Activated naive CD4-positive, alpha-beta T cell treated with anti-CD3 and anti-CD28 coated beads, Interleukin-2, amount 10 ng/mL, durations not matched to agents 7 days and 5 days (primary cell): ENCODE measurements at places on chromosomes 3 and 15.
A peak's percentile ranks its signal among the peaks of the same experiment; 100 is the strongest.

- DNase-seq: peak; percentile 92
Observed at GRCh38 chr15:88894348-88894818, 961 bp downstream of the HAPLN3 start.

GRCh38 chr3:58434511-58434910 lies 879 bp upstream of the PDHB start:
- DNase-seq: no peak

DNA sequence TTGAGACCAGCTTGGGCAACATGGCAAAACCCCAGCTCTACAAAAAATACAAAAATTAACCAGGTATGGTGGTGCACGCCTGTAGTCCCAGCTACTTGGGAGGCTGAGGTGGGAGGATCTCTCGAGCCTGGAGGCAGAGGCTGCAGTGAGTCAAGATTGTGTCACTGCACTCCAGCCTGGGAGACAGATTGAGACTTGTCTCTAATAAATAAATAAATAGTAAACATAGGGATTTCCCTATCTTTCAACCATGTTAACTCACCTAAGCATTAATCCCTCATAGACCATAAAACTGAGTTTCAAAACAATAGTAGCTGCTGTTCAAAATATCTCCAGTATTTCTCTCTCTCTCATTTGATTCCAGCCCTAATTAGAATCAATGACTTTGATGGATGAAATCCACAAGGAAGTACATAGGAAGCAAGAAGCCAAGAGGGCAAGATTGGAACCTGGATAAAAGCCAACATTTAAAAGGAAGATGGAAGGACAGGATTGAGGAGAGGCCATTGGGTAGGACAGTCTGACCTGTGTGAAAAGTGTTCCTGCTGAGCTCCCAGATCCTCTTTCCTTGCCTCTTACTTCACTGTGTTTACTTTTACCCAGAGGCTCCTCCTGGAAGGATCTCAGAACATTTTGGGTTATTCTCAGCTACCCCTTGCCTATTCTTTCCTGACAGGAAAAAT lies 12.4 kb upstream of the TTBK2 start:
- no peak for DNase-seq

DNA sequence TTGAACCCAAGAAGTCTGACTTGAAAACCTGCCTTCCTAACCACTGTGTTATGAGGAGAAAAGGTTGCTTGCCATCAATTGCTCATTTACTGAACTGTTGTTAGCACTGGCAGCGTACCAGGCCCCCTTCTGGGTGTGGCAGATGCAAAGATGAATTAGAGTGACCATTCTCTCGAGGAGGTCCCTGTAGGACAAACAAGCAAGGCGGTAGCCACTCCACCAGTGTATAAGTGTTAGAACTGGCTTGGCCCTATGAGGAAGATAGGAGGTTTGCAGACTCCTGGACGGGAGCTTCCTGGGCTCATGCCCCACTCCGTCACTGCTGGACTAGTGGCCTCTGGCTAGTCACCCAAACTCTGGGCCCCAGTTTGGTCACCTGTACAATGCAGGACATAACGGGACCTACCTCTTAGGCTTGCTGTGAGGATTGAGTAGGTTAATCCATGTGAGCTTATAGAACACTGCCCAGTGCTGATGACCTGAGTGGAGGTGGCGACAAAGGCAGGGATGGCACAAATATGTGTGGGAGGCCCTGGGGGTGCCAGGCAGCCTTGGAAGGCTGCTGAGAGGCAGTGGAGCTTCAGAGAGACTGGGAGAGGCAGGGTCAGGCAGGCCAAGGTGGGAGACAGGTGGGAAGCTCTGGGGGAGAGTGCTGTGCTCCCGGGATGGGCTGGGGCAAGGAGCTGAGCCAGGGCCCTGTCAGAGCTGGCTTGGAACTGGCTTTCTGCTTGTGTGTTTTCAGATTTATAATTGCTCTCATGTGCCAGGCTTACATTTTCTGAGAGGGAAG lies 145.9 kb downstream of the DNAJB8 start:
- DNase-seq: no peak

GRCh38 chr3:19702416-19703078 lies 231.5 kb downstream of the EFHB start:
- no peak for DNase-seq

DNA sequence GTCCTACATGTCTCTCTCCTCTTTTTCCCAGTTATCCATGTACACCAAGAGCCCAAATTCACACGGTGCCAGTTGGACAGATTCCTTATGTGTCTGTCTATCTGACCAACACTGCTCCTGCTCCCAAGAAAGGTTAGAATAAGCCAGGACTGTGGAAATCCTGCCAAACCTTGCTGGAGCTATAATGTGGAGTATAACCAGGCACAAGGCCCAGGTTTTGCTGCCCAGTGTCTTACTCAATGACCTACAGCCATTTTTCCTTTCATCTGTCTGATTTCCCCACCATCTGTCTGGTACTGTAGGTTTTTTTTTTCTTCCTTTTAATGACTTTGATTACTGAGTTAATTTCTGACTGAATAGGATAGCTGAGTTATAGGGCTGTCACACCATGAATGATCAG lies 26.5 kb upstream of the MINDY4B start:
- DNase-seq: no peak

GRCh38 chr3:6861625-6862000 lies 698 bp downstream of the GRM7 start:
- DNase-seq: no peak

- DNase-seq: no peak
Observed at GRCh38 chr3:12357456-12357855, 68.6 kb downstream of the PPARG start.

DNA sequence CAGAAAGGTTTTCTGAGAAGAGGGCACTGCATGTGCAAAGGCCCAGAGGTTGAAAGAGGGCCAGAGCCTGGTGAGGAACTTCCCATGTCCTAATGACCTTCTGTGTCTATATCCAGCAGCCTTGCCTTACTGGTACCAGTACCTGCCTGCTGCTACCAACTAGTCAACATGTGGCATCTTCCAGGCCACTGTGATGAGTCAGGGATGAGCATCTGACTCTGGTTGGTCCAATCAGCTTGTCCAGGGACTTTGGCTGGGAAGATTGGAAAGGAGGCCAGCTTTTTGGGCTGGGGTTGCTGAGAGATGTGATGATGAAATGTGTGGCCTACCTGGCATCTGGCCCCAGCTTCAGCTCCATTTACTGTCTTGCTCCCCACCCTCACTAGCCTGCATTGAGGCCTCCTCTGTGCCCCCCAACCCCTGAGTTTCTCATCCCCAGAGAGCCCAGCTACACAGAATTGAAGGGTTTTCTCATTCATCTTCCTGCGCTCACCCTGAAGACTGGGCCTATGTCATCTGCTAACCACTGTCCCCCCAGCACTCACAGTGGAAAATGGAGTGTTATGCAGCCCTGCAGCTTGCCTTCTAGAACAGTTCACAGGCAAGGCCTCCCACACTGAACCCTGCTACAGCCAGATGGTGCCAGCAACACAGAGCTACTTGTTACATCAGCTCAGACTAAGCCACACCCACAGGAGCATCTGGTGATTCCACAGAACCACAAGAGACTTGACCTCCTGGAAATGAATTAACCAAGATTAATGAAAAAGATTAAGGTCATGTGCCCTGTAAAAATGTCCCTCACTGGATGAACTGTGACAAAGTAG lies 1.3 kb upstream of the TWF2 start:
- DNase-seq: peak; percentile 71

GRCh38 chr3:128933213-128933921 lies 53.9 kb downstream of the ACAD9 start:
- no peak for DNase-seq

- no peak for DNase-seq
Observed at GRCh38 chr3:180693656-180694055, 14.4 kb upstream of the CCDC39 start.

DNA sequence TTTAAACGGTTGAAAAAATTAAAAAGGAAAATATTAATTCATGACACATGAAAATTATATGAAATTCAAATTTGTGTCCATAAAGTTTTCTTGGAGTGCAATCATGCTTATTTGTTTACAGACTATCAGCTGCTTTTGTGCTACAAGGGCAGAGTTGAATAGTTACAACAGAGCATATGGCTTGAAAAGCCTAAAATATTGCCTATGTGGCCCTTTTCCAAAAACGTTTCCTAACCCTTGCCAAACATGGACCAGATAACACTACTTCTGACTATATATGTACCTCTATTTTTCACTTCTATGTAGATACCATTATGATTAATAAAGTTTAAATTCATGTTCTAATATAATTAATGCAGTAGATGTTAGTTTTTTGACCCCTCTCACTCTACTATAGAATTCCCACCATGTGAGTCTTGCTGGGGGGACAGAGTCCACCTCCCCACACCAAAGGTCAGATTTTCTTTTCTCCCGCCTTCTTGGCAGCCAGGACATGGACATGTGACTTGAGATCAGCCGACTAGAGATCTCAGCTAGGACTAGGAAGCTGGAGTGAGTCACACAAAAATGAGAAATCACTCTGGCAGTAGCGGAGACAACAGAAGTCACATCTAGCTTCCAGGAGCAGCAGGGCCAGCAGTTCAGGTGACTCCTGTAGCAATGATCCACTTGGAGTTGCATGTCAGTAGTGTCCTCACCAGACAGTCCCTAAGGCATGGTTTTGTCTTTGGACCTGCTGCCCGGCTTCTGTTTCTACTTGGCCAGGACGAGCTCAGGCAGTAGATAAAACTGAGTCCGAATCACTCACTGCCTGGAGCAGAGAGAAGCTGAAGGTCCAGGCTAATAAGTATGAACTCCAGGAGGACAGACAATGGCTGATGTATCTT lies 22.4 kb downstream of the CIAO2A start:
- no peak for DNase-seq

DNA sequence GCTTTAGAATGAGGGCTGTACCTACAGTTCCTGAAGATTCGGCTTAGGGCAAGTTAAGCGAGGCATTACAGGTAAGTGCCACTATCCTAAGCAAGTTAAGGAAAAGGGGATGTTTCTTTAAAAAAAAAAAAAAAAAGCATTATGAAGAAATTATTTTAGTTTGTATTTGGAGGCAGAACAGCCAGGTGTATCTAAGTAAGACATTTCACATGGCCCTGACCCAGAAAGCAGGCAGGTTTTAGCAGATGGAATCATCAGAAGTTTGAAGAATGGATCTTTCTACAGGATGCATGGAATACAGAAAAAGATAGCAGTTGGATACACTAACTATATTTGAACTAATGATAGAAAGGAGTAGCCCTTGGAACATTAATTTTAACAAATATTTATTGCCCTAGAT lies 105.6 kb downstream of the OSBPL10 start:
- DNase-seq: no peak

DNA sequence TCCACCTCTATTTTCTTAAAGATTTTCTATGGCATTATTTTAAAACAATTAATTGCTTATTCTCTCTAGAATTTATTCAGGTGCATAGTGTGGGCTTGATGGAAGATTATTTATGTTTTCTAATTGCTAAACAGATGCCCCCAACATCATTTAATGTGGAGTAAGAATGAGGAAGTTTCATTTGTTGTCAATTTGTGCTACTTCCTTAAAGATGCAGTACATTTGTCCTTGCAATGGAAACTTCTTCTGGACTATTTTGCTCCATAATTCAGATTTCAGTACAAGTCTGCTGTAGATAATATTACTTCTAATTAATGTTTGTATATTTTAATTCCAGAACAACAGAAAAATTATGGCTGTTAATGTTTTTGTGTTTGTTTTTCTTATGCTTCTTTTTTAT lies 104.8 kb downstream of the TGFBR2 start:
- DNase-seq: no peak

DNA sequence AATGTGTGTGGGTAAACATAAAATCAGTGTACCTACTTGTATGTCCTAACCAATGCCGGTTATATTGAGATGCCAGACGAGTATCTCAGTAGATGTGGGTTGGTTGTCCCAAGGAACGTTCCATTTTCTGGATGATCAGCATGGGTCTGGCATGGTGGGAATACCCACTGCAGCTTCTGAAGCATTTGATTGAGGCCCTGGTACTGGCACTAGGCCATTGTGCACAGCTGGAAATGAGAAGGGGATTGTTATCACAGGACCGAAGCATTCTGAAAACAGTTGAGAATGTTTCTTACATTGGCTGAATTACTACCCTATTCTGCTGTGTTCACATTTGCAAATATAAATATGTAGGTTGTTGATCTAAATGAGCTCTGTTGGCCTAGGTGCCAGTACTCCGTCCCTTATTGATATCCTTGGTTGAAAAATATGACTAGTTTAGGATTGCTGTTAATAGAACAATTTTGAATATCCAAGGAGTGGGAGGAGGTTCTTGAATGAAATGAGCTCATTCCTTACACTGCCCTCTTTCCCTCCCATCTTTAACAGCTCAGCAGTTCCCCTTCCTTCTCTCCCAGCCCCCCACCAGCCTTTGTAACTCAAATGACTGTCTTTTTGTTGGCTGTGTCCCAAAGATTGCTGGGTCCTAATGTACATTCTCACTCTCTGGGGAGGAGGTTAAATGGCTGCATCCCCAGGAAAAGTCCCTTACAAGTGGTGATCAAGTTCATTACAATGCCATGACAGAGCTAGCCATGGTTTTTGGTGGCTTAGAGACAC lies 293.3 kb upstream of the TPM1 start:
- no peak for DNase-seq

DNA sequence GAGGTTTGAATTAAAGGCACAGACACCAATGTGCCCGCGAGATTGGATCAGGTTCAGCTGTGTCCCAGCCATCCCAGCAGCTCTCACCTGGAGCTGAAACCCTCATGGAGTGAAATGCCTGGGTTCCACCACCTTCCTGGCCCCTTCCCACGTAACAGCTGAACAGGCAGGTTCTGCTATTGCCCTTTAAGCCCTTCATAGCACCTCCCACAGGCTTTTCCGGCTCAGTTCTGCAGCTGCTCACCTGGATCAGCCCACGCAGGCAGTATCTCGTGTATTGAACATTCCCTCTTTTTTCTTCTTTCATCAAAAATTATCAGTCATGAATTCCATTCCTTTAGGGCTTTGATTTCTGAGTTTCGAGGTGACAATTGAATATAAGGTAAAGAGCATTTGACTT lies 129.8 kb downstream of the SLC9A9 start:
- no peak for DNase-seq

GRCh38 chr3:48679411-48680391 lies 6.0 kb downstream of the NCKIPSD start:
- DNase-seq: no peak

GRCh38 chr3:79737530-79737929 lies 30.3 kb downstream of the ROBO1 start:
- no peak for DNase-seq

- DNase-seq: no peak
Observed at GRCh38 chr3:197345390-197345789, 47.0 kb upstream of the DLG1 start.

DNA sequence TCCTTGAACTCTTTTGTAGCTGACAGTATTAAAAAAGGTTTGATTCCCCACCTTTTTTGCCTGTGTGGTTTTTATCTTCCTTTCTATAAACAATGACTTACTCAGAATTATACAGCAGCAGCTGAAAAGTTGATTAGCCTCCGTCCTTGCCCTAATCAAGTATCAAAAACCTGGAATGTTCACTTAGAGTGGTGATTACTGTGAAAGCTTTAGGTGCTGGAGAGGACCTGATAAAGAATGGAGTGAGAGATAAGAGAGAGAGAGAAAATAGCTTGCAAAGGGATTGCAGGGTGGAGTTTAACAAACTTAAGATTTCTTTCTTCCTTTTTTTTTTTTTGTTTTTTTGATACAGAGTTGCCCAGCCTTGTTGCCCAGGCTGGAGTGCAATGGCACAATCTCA lies 6.7 kb downstream of the CGNL1 start:
- DNase-seq: no peak
